Glomerular endothelial cell (primary cell): ENCODE measurements at places on chromosomes 3 and 15.

- no peak for DNase-seq
These were observed 26.3 kb upstream of the MTHFS start for GRCh38 chr15:79923079-79923514.

GRCh38 chr3:71874618-71875017, 89.7 kb upstream of the PROK2 start:
- DNase-seq = no peak

GRCh38 chr3:40582401-40583027, 57.8 kb downstream of the ZNF621 start:
- no peak for DNase-seq

GRCh38 chr3:192031941-192032340, 571.0 kb downstream of the PYDC2 start:
- DNase-seq = no peak

DNA sequence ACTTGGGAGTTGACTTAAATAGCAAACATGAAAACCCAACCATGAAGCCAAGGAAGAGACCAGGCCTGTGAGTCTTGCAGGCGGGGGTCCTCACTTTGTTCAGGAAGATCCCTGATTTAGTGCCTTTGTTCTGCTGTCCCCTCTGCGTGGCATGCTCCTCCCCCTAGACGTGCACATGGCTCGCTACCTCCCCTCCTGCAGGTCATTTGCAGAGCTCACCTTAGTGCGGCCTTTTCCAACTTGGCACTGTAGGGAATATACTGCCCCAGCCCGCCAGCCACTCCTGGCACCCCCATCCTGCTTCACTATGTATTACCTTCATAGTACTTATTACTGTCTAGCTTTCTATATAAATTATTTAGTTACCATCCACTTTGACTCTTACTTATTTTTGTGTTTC, 18.3 kb downstream of the GXYLT2 start:
- DNase-seq = no peak

DNA sequence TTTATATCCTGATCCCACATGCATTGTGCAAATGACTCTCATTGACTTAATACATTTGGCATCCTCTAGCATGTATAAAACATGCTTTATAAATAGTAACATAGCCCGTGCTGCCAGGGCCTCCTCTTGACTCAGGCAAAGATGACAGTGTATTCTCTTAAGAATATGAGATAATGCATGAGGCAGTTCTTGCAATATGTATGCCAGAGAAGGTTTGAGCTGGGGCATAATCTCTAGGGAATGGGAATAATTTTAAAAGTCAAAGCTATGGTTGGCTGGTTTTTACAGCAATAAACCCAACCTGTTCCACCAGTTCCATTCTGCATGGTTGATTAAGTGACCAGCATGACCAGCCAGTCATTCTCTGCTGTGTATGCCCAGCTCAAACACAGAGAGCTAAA, 179.0 kb upstream of the PFN2 start:
- DNase-seq = no peak

- DNase-seq = no peak
These were observed 172.7 kb upstream of the TRIM42 start for GRCh38 chr3:140505213-140505612.

DNA sequence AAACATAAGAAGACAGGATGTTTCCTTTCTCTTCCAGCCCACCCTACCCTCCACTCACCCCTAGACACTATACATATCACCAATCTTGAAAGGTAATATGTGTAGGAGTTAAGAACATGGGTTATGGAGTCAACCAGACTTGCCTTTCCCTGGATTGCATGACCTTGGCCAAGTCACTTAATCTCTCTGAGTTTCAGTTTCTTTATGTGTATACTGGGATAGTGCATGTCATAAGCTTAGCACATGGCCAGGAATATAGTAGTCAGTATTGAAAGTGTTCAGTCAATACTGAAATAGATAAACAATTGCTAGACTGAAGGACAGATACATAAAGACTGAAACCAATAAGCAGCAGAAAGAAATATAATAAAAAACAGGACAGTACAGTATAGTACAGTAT, 283.2 kb upstream of the STT3B start:
- no peak for DNase-seq

- DNase-seq = no peak
These were observed 204.7 kb upstream of the CTNNB1 start for GRCh38 chr3:40994611-40995010.

GRCh38 chr3:169458752-169459151, 204.8 kb downstream of the MECOM start:
- no peak for DNase-seq

GRCh38 chr3:136885357-136886213, 23.6 kb downstream of the NCK1 start:
- no peak for DNase-seq

DNA sequence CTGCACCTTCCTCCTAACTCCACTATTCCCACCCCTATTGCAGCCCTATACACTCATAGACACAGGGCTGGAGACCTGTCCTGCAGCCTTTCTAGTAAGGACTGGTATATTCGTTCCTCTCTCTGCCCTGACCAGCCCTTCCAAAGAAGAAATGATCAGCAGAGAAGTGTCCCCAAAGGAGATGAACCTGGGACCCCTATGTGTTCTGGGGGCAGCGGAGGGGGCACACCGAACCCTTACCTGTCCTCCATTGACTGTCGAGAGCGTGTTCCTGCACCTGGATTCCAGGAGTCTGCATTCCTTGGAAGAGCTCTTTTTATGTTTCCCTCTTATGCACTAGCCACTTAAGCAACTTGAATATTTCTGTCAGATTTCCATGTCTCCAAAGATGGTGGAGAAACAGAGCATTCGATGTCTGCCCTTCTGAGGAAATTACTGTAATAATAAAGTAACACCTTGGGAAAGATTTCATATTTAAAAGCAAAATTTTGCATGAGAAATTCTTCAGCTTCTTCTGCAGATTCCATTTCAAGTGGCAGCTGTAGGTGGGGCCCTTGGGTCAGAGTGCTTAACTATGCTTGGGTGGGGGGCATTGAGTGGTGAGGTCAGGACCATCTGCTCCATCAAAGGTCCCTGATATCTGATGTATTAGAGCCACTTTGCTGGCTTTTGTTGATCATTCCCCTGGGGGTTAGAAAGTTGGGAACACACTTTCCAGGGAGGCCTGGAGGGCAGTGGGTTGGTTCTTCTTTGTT, 6.3 kb downstream of the EPHB1 start:
- DNase-seq = no peak

- DNase-seq = no peak
These were observed 1.8 kb downstream of the APBA2 start for GRCh38 chr15:28887339-28888174.

- no peak for DNase-seq
These were observed 44.8 kb downstream of the SLCO2A1 start for GRCh38 chr3:133984975-133985374.

GRCh38 chr15:75153565-75154276, 48.0 kb upstream of the C15orf39 start:
- DNase-seq = no peak

DNA sequence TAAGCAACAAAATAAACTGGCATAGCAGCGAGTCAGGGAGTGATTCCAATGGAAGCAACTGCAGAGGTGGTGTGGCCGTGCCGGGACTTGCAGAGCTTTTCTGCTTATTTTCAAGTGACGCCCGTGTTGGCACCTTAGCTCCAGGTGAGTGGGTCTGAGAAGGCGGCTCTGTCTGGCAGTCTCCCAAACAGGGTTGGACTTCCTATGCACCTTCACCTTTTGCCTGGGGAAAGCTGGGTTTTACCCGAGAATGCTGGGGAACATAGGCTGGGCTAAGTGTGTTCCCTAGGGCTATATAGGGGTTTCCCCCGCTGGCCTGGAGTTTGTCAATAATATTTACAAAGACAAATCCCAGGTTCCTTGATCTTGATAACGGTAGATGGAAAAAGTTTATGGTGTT, 179.9 kb upstream of the TBL1XR1 start:
- no peak for DNase-seq

DNA sequence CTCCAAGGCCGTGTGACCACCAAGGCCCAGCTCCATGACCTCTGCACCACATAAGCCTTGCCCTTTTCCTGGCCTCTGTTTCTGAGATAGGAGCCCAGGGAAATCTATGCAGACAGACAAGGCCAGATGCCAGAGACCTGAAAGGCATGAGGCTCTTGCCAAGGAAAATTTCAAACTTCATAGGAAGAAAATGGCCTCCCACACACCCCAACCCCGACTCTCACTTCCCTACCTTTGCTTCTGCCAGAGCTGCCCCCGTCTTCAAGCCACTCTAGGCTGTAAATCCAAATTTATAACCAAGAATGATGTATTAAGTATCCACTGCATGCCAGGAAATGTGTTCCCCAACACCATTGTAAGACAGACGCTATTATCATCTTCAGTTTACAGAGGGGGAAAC, 65.5 kb upstream of the HRH1 start:
- no peak for DNase-seq

DNA sequence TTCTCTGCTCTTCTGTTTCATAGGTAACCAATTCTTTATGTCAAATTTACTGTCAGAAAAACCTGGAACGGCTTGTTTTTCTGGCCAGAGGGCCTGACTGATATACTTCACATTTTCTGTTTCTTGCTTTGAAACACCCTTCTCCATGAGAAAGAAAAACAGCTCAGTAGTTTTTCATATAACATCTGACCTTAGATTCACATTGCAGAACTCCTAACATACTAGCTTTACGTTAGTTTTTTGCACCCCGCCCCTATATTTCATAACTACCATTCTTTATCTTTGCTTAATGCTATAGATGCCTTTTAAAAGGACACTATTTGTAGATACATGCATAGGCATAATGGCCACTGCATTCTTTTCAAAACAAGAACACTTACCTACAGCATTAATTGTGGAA, 83.9 kb upstream of the TSC22D2 start:
- no peak for DNase-seq

DNA sequence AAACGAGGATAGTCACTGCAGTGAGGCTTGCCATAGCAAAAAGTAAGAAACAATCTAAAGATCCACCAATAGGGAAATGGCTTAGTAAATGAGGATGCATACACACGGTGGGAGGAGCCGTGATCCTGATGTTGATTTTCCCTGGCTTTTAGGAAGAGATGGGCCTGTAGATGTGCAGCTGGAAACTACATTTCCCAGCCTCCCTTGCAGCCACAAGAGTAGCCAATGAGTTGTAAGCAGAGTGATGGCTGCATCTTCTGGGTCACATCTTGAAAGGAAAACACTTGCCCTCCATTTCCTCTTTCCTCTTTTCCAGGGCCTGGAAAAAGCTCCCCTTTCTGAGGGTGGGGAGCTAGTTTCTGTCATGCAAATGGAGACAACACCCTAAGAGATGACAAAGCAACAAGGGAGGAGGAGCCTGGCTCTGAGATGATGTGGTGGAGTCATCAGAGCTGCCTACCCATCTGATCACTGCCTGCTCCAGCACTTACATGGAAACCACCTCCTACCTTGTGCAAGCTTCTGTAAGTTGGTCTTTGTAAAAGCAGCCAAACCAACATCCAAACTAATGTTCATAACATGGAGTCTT, 139.1 kb downstream of the TLE3 start:
- no peak for DNase-seq

- no peak for DNase-seq
These were observed 74.5 kb upstream of the LARS2 start for GRCh38 chr3:45313743-45314403.

- DNase-seq = no peak
These were observed 902 bp downstream of the P2RY13 start for GRCh38 chr3:151328298-151328995.

DNA sequence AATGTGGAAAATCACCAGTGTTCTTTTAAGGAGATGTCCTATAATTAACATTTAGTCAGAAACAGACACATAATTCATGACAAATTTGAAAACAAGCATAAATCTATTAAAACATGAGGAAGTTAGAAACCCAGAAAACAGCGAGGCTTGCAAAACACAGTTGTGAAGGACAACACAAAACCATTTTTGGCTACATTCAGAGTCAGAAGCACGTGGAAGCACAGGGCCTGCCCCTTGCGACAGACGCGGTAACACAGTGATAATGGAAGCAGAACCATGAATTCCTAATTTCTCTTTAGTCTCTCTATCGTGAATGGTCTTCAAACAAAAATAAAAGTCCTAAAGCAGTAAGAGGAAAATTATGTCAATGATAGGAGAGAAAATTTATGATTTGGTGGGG, 12.2 kb downstream of the NCEH1 start:
- DNase-seq = no peak

- no peak for DNase-seq
These were observed 16.4 kb downstream of the EFCC1 start for GRCh38 chr3:129017484-129017899.

DNA sequence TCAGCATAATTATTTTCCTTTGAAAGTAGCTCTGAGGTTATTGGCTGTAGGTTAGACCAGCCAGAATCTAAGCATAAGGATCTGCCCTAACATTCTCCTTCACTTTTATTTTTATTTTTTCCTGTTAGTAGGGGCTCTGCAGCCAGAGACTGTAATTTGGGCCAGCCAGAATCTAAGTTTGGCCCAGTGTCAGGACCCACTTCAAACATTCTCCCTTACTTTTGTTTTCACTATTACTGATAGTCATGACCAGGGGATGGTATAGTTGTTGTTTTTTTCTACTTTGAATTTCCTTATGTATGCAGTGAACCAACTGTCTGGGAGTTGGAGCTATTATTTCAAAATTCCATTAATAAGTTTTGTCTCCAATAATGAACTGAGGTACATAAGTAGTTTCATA, 121.0 kb upstream of the MBNL1 start:
- no peak for DNase-seq
